ENCODE measurements at places on chromosomes 16 and 17.

GRCh38 chr17:797236-797840 lies 15.2 kb downstream of the MRM3 start:
- H3K36me3 ChIP-seq = peaks cover 18% of the 10 kb centered on the region
- H3K27ac ChIP-seq = no peak overlapping the region
- H3K4me1 ChIP-seq = peaks cover 23% of the 10 kb centered on the region
- DNase-seq = no peak
- H3K4me3 ChIP-seq = no peak overlapping the region

- H3K4me1 ChIP-seq = no peaks in the 10 kb centered on the region
- no peak overlapping the region for H3K4me3 ChIP-seq
- H3K27me3 ChIP-seq = no peaks in the 10 kb centered on the region
- no peak for DNase-seq
- H3K27ac ChIP-seq = no peak overlapping the region
- no peaks in the 10 kb centered on the region for H3K36me3 ChIP-seq
These were observed 347.3 kb downstream of the CPPED1 start for GRCh38 chr16:12456355-12456754.

DNA sequence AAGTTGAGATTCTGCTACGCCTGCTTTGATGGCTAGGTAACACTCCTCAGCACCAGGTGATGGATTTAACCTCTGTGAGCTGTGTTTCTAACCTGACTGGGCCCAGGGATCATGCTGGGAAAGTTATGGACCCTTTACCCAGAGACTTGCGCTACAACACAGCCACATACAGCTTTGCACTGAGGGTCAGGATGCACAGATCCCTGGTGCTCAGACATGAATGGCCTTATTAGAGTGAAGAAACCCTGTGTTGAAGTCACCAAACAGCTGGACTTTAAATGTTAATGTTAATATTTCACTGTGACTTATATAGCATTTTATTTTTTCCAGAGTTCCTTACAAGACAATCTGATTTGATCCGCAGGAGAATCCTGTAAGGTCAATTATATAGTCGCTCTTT lies 114.3 kb downstream of the MSI2 start:
- H3K27me3 ChIP-seq = no peaks in the 10 kb centered on the region
- H3K4me3 ChIP-seq = no peak overlapping the region
- H3K36me3 ChIP-seq = no peaks in the 10 kb centered on the region

GRCh38 chr16:51818342-51818944 lies 667.4 kb upstream of the SALL1 start:
- no peaks in the 10 kb centered on the region for H3K36me3 ChIP-seq
- no peak overlapping the region for H3K4me3 ChIP-seq
- no peak for DNase-seq
- H3K27ac ChIP-seq = no peak overlapping the region
- no peaks in the 10 kb centered on the region for H3K4me1 ChIP-seq

All from vagina (tissue), 2 donors.